HAP-1 (cell line): ENCODE measurements at places on chromosomes 6 and 20.

DNA sequence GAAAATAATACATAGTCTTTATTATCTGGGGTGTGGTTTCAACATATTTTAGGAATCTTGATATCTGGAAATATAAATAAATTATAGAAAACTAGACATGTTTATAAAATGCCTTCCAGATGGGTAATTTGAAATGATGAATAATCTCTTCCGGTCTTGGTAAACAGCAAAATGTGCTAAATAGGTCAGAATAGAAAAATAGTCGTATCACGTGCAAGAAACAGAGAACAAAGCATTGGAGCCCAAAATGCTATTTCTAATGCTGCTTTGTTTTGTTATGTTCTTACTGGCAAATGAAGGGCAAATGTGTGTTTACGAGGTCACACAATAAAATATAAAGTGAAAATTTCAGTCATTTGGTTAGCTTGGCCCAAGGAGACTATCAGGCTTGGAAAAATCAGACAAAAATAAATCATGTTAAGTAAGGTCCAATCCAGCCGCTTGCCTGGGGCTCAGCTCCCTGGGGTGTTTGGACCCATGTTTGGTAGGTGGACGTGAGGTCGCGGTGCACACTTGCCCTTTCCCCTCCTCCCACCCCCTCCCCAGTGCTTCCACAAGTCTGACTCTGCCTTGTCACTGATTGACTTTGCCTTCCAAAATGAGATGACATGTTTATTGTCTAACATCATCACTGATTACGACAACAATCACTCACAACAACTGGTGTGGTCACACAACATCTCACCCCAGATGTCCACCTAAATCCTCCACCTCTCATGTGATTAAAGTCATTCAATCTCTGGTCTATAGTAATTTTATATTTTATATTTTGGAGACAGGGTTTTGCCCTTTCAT lies 56.0 kb downstream of the RIN2 start:
- no peak for DNase-seq

GRCh38 chr20:62028384-62028783 lies 37.3 kb downstream of the TAF4 start:
- no peak for DNase-seq

DNA sequence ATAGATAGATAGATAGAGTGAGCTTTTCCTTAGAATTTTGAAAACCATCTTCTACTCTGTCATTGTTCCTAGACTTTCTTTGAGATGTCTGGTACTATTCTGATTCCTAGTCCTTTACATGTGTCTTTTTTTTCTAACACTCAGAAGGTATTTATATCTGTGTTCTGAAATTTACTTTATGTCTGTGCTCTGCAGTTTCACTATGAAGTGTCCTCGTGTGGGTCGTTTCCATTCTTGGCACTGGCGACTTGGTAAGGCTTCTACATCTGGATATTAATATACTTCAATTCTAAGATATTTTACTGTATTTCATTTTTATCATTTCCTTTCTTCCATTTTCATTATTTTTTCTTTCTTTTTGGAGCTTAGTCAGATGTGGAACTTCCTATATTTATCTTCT lies 87.0 kb downstream of the FHL5 start:
- no peak for DNase-seq

- DNase-seq: no peak
Measured at GRCh38 chr20:63350196-63350595, 11.0 kb downstream of the CHRNA4 start.

GRCh38 chr6:166725571-166725970 lies 98.5 kb upstream of the RPS6KA2 start:
- no peak for DNase-seq
